ENCODE measurements at places on chromosomes 12 and 14.

DNA sequence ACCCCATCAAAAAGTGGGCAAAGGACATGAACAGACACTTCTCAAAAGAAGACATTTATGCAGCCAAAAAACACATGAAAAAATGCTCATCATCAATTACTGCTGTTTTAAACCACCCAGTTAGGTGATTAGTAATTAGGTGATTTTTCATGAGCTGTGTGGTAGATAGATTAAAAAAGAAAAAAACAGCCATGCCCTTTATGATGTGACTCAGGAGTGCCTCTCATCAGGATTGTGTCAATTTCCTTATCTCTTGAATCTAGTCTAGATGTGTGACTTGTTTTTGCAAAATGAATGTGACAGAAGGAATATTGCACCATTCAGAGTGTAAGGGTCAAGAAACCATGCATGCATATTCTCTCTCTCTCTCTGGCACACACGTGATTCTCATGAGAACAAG is 5.7 kb downstream of the OR10A7 start:
- DNase-seq: no peak

- no peak for DNase-seq
Measured at GRCh38 chr14:91835197-91835919, 32.0 kb downstream of the TC2N start.

- no peak for DNase-seq
Measured at GRCh38 chr12:123032736-123033391, 52.4 kb downstream of the ARL6IP4 start.

- DNase-seq: no peak
Measured at GRCh38 chr12:59787610-59788009, 191.8 kb downstream of the SLC16A7 start.

GRCh38 chr14:106848330-106849121 is 1322.1 kb downstream of the TMEM121 start:
- DNase-seq: no peak

DNA sequence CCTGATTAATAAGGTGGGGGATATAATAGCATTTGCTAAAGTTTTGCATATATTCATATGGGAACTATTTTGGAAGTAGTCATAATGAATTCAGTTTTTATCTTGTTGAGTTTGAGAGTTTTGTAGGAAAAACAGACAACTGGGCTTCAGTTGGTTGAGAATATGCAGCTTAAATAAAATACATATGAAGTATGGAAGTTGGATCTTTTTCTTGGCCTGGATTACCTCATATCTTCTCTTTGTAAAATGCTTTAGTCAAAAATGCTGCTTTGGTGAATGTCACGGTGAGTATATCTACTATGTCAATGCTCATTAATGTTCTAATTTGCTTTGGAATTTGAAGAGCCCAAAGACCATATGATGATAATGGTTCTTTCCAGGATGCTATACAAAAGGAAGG is 552.2 kb upstream of the LMO3 start:
- no peak for DNase-seq

DNA sequence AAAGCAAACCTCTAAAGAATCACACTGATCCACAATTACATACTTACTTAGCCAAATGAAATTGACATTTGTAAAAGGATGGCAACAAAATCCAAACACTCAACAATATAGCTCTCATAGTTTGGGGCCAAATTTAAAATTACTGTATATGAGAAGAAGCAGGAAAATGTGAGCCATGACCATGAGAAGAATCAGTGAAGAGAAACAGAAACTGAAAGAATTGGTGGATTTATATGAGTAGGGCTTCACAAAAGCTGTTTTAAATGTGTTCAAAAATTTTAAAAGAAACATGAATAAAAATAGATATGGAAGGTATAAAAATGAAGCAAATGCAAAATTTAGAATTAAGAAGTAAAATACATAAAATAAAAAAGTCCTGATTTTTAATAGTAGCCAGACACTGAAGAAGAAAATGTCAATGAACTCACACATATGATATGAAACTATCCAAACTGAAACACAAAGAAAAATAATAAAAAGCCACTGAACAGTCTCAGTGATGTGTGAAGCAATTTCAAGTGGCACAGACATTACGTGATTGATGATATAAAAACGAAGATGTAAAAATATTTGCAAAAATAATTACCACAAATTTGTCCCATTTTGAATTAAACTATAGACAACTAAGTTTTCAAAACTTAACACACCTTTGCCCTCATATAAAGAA is 87.9 kb upstream of the MDGA2 start:
- no peak for DNase-seq

GRCh38 chr12:114319422-114319821 is 86.5 kb downstream of the TBX5 start:
- DNase-seq: no peak

DNA sequence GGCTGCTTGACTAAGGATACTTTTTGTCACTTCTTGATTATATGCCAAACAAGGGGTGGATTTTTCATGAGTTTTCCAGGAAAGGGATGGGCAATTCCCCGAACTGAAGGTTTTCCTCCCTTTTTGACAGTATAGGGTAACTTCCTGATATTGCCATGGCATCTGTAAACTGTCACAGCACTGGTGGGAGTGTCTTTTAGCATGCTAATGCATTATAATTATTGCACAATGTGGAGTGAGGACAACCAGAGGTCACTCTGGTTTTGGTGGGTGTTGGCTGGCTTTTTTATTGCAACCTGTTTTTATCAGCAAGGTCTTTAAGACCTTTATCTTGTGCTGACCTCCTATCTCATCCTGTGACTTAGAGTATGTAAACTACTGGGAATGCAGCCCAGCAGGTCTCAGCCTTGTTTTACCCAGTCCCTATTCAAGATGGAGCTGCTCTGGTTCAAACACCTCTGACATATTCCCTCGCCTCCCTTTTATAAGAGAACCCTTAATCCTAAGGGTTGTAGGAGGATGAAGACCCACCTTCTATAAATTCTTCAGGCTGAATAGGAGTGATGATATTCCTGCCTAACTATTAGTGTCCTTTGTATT is 471.2 kb downstream of the ATP23 start:
- no peak for DNase-seq

DNA sequence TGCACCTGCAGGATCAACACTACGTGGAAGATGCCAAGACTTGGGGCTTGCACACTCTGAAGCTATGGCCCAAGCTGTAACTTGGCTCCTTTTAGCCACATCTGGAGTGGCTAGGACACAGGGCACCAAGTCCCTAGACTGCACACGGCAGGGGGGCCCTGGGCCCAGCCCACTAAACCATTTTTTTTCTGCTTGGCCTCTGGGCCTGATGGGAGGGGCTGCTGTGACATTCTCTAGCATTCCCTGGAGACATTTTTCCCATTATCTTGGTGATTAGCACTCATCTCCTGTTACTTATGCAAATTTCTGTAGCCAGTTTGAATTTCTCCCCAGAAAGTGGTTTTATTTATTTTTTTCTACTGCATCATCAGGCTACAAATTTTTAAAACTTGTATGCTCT is 1080.7 kb downstream of the LRFN5 start:
- DNase-seq: no peak

DNA sequence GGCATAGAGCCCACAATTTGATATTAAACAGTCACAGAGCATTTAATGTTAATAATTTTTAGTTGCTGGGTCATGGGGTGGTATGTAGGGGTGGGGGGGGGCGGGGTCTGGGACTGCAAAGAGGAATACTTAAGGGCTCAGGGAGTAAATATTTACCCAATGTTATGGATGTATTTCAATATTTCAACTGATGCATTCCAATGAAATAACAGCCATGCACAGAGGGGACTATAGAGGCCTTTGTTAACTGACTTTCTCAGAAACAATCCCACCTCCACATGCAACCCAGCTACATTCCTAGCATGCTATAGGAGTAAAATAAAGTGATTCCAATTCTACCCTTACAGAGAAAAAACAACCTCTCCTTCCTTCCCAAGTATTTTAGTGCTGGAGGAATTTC is 7.9 kb upstream of the BBS10 start:
- DNase-seq: no peak

DNA sequence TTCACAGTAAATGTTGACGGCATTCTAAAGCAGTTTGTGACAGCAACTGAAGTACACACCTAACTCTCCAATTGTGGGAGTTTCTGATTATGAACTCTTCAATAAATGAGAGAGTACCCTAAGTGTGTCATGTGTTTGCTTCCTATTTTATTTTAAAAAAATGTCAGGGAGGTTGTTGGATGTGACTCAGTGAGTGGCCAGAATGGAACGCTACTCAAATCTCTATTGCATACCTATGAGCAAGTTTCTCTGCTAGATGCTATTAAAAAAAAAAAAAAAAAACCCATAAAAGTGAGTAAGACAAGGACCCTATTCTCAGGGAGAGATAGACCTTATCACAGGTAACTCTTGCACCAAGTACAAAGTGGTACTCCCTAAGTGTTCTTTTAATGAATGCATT is 256.6 kb downstream of the BTG1 start:
- no peak for DNase-seq

GRCh38 chr14:44279357-44279756 is 227.7 kb downstream of the FSCB start:
- no peak for DNase-seq

DNA sequence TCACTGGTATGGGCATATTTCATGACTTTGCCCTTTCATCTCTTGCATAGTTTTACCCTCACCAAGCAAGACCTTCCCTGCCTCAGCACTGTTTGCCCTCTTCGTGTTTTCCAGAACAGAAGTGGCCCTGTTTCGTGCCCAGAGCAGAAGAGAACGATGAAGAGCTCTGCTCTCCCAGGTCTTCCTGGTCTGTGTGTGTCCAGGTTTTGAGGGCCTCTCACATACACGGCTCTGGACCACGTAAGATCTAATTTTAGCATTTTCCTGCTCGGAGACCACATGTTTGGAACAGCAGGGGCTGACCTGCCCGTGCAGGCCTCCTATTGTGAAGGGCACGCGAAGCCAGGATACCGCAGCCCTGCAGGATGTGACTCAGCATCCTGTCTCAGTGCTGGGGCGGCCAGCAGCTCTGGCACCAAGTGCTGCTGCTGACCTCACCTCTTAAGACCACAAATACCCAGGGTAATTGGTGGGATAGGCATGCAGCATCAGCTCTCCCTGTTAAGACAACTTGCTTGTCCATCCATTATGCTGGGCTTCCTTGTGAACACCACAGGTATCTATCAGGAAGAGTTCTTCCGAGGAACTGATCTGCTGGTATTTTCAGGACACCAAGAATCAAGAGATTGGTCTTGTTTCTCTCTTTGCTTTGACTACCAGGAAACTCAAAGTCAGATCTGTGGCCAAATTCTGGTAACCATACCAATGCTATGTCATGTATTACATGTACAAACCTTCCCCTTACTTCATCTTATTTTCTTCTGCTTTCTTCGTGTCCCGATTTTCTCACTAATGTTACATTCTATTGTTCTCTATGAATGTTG is 19.0 kb downstream of the SSH1 start:
- peak; percentile 31 for DNase-seq

DNA sequence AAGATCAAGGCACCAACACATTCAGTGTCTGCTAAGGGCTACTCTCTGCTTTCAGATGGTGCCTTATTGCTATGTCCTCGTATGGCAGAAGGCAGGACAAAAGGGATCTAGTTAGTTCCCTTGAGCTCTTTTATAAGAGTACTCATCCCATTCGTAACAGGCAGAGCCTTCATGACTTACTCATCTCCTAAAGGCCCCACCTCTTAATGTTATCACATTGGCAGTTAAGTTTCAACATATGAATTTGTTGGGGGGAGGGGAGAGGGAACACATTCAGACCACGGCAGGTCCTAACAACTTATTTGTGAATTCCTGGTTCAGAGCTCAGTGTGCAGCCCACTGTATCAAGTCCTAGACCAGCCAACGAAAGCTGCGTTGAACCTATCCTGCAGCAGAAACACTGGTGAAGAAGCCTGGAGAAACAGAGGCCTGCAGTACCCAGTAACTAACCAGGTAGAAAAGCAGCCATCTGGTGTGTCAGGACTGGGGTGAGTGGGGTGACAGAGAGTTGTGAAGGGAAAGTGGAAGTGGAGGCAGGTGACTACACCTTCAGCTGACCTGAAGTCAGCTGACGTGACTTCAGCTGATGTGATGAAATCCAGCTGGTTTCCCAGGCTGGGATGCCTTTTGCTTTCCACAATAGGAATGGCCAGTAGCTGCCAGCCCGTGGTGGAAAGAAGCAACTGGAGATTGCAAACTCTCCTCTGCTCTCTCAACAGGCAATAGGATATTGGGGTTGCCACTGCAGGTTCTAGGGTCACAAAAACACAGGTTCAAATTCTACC is 101.6 kb upstream of the PLXNC1 start:
- no peak for DNase-seq

DNA sequence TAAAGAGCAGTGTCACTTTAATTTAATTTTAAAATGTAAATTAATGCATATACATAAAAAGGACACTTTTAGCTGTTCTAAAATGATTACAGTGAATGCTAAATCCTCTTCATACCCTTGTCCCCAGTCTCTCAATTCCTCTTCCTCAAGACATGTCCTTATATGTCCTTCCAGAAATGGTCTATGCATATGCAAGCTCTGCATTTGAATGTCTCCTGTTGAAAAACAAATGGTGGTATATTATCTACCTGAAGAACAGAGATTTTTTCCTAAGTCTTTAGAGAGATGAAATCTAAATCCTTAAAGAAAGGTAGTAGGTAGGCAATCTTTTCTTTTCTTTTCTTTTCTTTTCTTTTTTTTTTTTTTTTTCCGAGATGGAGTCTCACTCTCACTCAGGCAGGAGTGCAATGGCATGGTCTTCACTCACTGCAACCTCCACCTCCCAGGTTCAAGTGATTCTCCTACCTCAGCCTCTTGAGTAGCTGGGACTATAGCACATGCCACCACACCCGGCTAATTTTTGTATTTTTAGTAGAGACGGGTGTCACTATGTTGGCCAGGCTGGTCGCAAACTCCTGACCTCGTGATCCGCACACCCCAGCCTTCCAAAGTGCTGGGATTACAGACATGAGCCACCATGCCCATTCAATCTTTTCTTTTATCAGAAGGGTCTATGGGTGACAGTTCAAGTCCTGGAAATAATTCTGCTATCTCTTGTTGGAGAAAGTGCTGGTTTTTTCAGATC is 180.5 kb downstream of the PRKCH start:
- no peak for DNase-seq

DNA sequence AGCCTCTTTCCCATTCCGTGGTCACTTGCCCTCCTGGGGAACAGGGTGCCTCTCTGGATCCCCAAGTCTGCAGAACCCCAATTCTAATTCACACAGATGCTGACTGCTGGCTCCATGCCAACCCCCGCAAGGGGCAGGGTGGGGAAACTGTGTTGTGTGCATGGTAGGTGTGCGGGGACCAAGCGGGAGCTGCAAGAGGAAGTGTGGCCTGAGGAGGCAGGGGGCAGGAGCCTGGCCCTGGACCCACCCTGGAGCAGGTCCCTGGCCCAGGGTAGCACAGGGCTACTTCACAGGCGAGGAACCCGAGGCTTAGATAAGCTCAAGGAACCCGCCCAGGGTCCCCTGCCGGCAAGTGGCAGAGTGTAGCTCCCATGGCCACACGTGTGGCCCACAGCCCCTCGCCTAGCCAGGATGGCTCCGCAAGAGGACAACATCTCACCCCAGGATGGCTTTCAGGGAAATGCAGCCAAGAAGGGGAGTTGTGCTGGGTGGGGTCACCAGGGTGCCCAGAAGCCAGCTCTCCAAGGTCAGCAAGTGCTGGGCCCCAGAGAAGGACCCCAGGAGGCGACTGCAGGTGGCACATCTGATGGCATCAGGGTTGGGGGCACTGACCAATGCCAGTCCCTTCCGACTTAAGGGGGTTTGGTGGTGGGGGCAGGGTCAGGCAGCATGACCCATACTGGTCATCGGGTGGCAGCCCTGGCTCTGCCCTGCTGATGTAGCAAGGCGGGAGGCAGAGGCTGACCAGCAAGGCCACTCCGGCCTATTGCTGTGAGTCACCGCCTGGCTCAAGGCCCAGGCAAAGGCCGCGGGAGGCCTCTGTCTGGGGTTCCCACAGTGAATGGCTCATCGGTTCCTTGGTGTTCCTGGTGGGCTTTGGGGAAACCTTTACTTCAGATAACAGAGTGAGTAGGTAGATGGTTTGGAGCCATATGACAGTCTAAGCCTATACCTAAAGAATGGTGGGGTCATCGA is 37.3 kb upstream of the EML1 start:
- DNase-seq: no peak

Data from CD4-positive, alpha-beta T cell (primary cell).